ENCODE measurements at places on chromosomes 6 and 20. TPM values are rescaled to one million over a fixed set of nuclear protein-coding genes. Genes with fewer than 3 reads are reported as not detected.
A peak's percentile ranks its signal among the peaks of the same experiment; 100 is the strongest.

The BPIFB1 gene
- total RNA-seq: not detected

The ARFGEF3 gene
- total RNA-seq: 6.4 TPM

The RBM38 gene
- total RNA-seq: 23.6 TPM

The GFOD1 gene
- 47.6 TPM for total RNA-seq

The LY6G5C gene
- 22.0 TPM for total RNA-seq

The FILIP1 gene
- total RNA-seq: 32.0 TPM

GRCh38 chr20:36823121-36823520 lies 49.6 kb upstream of the DSN1 start:
- H3K27me3 ChIP-seq: no peaks in the 10 kb centered on the region
- no peak overlapping the region for H3K27ac ChIP-seq
- DNase-seq: no peak
- no peak overlapping the region for H3K4me3 ChIP-seq
- peaks cover 23% of the 10 kb centered on the region for H3K36me3 ChIP-seq
- peaks cover 8% of the 10 kb centered on the region for H3K4me1 ChIP-seq

GRCh38 chr6:1679031-1679687 lies 69.4 kb downstream of the FOXC1 start:
- no peaks in the 10 kb centered on the region for H3K27me3 ChIP-seq
- H3K4me1 ChIP-seq: peaks cover 24% of the 10 kb centered on the region
- H3K4me3 ChIP-seq: no peak overlapping the region
- H3K27ac ChIP-seq: no peak overlapping the region
- no peaks in the 10 kb centered on the region for H3K36me3 ChIP-seq
- DNase-seq: no peak

- no peak overlapping the region for H3K27ac ChIP-seq
- H3K4me1 ChIP-seq: peaks cover 18% of the 10 kb centered on the region
- no peaks in the 10 kb centered on the region for H3K27me3 ChIP-seq
- H3K4me3 ChIP-seq: no peak overlapping the region
- H3K36me3 ChIP-seq: peaks cover 8% of the 10 kb centered on the region
- DNase-seq: no peak
These were observed 9.7 kb upstream of the TBC1D7 start for GRCh38 chr6:13338038-13338437.

DNA sequence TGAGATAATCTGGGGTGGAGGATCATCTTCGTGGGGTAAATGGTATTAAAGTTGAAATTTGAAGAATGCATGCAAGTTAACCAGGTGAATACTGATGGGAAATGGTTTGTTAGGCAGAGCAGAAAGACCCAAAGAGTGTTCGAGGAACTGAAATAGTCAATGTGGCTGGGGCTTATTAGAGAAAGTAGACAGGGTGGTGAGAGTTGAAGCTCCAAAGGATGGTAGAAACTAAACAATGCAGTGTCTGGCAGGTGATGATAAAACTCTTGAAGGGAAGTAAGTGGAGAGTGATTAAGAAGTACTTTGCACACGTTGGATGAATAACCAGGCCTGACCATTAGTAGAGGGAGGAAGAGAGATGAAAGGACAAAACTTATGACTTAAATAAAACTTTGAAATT lies 39.8 kb upstream of the CENPW start:
- DNase-seq: no peak
- peaks cover 15% of the 10 kb centered on the region for H3K4me1 ChIP-seq
- H3K27me3 ChIP-seq: no peaks in the 10 kb centered on the region
- H3K4me3 ChIP-seq: no peak overlapping the region

DNA sequence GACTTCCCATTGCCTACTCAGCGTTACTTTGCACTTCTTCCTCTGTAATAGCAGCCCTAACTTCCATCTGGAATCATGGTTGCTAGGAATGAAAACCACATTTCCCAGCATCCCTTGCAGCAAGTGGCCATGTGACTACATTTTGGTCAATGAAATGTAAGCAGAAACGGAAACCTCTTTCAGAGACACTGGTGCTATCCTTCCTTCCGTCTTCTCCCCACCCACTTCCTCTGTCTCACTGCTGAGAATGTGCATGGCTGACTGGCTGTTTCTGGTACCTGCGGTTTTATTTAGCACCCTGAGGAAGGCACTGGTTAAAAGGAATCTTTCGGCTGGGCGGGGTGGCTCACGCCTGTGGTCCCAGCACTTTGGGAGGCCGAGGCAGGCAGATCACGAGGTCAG lies 107.4 kb downstream of the SCML4 start:
- no peak for DNase-seq
- H3K4me3 ChIP-seq: no peak overlapping the region
- no peaks in the 10 kb centered on the region for H3K36me3 ChIP-seq
- no peak overlapping the region for H3K27ac ChIP-seq
- peaks cover 8% of the 10 kb centered on the region for H3K4me1 ChIP-seq

GRCh38 chr20:59153355-59153681 lies 10.3 kb upstream of the ZNF831 start:
- H3K27ac ChIP-seq: no peak overlapping the region
- H3K4me3 ChIP-seq: no peak overlapping the region
- H3K4me1 ChIP-seq: peaks cover 32% of the 10 kb centered on the region

- no peaks in the 10 kb centered on the region for H3K4me1 ChIP-seq
- H3K4me3 ChIP-seq: no peak overlapping the region
- H3K36me3 ChIP-seq: no peaks in the 10 kb centered on the region
- no peak for DNase-seq
- H3K27ac ChIP-seq: no peak overlapping the region
These were observed 384.1 kb downstream of the GRIK2 start for GRCh38 chr6:101777646-101778045.

GRCh38 chr20:59223182-59223601 lies 59.6 kb downstream of the ZNF831 start:
- H3K4me3 ChIP-seq: peak overlapping the region; percentile 31
- H3K4me1 ChIP-seq: peaks cover 12% of the 10 kb centered on the region
- no peak overlapping the region for H3K27ac ChIP-seq
- peak; percentile 27 for DNase-seq

GRCh38 chr20:35319871-35320197 lies 27.6 kb upstream of the FAM83C start:
- H3K4me1 ChIP-seq: peaks cover 35% of the 10 kb centered on the region
- DNase-seq: no peak
- H3K36me3 ChIP-seq: no peaks in the 10 kb centered on the region
- no peak overlapping the region for H3K27ac ChIP-seq
- H3K4me3 ChIP-seq: no peak overlapping the region
- no peaks in the 10 kb centered on the region for H3K27me3 ChIP-seq

GRCh38 chr6:137928286-137928685 lies 61.2 kb downstream of the TNFAIP3 start:
- H3K27me3 ChIP-seq: no peaks in the 10 kb centered on the region
- no peaks in the 10 kb centered on the region for H3K36me3 ChIP-seq
- H3K27ac ChIP-seq: no peak overlapping the region
- DNase-seq: no peak
- H3K4me3 ChIP-seq: no peak overlapping the region

DNA sequence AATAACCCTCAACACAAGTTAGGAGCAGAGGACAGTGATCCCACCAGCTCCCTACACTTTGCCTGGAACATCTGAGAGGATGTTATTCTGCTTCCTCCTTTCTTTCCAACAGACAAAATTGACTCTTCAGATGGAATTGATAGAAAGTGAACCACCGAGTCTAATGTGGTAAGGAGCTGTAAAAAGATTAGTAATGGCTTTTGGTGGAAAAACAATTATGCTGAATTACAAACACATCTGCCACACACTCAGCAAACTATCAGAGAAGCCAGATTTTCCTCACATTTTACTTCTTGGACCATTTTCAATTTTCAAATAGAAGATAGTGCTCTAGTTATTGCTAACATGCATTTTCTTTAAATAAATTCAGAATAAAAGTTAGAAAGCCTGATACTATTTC lies 171.8 kb upstream of the COL21A1 start:
- peaks cover 3% of the 10 kb centered on the region for H3K27me3 ChIP-seq
- H3K27ac ChIP-seq: no peak overlapping the region
- no peaks in the 10 kb centered on the region for H3K36me3 ChIP-seq
- no peaks in the 10 kb centered on the region for H3K4me1 ChIP-seq
